ENCODE measurements at places on chromosomes 2 and 18.

GRCh38 chr2:146584316-146584715 lies 1260.5 kb upstream of the ACVR2A start:
- no peak for DNase-seq

DNA sequence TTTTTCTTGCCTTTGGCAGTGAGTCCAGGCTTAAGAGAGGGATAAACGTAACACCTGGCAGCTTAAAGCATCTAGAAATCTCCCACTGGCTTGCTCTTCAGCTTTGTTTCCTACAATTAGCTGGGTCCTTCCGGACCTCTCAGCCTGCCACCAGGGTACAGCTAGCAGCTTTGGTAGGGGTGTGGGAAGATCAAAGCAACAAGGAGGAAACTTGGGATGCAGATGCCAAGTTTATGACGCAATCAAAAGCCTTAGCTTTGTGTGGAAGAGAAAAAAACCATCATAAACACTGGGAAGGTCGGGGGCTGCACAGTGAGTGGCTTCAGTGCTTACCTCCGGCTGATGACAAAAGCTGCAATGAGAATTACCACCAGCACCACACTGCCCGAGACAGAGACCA lies 116.9 kb downstream of the EPHA4 start:
- DNase-seq, result no peak

- DNase-seq, result no peak
These were observed 57.4 kb upstream of the EPB41L3 start for GRCh38 chr18:5601188-5601624.

DNA sequence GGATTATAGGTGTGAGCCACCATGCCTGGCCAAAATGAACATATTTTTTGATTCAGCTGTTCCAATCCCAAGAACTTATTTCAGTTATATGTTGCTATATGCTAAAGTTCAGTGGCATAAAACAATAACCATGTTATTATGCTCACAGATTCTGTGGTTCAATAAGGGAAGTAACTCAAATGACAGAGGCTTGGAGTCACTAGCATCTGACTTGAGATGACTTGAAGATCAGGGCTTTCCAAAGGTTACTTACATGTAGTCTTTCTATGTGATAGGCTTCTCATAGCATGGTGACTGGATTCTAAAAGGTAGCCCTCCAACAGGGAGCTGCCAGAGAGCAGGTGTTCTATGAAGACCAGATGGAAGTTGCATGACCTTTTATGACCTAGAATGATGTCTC lies 17.2 kb downstream of the CLK1 start:
- no peak for DNase-seq

- no peak for DNase-seq
These were observed 108.1 kb downstream of the RBM43 start for GRCh38 chr2:151153601-151154000.
